Lower leg skin (tissue), 4 donors: ENCODE measurements at places on chromosomes 3 and 15. TPM values are rescaled to one million over a fixed set of nuclear protein-coding genes. Genes with fewer than 3 reads are reported as not detected.

Gene AMOTL2
- total RNA-seq = 123 TPM

DNA sequence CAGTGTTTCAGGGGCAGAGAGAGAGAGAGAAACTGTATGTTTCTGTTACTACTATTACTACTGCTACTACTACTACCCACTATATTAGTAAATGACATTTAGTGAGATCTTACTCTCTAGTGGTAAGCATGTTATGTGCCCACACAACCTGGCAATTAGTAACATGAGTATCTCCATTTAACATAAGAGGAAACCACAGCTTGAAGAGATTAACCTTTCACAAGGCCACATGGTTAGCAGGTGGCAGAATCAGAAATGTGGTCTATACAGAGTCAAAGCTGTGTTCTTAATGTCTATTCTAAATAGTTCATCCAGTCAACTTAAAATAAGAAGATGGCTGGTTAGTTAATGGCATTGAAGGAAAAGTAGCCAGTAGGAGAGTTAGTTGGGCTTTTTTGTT, 961.6 kb downstream of the MCTP2 start:
- DNase-seq = no peak

- no peak for DNase-seq
Measured at GRCh38 chr3:42102571-42102970, 11.4 kb downstream of the TRAK1 start.

- no peak for DNase-seq
Measured at GRCh38 chr15:43446344-43446743, 46.6 kb downstream of the TP53BP1 start.

DNA sequence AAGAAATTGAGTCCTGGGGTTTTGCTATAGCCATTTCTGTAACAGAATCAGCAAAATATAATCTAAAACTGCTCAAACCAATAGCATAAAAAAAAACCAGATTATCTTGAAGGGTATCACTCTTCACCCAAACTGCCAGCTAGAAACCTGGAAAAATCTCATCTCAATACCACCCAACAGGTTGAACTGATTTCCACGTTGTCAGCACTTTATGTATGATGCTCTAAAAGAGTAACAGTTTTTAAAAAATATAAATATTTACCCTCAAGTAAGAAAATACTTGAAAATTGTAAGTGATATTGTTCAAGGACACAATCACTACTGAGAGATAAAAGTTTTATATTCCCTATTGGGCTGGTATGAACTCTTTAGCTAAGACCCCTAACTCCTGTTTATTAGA, 451.3 kb downstream of the EPHA3 start:
- no peak for DNase-seq

Gene RYR3
- total RNA-seq = 1.6 TPM

DNA sequence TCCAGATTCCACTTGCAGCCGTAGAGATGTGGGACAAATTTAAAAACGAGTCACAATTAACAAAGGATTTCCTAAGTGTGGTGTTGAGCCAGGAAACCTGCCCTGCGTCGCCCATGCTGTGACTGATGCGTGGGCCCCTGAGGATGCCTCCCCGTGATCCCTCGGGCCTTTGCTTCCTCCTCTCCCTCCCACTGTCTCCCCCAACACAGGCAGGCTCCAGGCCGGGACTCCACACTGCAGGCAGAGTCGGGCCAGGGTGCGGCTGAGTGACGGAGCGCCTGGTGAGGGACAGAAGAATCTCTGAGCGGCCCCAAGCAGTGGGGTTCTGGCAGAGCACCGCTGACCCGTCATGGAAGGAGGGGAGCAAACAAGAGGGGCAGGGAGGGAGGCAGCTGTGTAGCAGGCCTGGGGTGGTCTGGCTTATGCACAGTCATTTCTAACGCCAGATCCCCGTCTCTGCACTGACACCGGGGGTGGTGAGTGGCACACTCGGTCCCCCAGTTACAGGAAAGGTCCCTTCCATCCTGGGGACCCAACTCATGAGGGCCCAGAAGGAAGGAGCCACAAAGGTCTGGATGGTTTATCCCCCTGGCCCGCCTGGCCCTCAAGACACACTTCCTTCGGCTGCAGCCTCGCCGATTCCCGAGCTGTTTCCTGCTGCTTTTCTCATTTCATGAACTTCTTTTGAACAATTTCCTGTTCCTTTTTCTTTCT, 91.0 kb downstream of the XXYLT1 start:
- DNase-seq = no peak

GRCh38 chr3:96959474-96959873, 145.1 kb downstream of the EPHA6 start:
- DNase-seq = no peak

DNA sequence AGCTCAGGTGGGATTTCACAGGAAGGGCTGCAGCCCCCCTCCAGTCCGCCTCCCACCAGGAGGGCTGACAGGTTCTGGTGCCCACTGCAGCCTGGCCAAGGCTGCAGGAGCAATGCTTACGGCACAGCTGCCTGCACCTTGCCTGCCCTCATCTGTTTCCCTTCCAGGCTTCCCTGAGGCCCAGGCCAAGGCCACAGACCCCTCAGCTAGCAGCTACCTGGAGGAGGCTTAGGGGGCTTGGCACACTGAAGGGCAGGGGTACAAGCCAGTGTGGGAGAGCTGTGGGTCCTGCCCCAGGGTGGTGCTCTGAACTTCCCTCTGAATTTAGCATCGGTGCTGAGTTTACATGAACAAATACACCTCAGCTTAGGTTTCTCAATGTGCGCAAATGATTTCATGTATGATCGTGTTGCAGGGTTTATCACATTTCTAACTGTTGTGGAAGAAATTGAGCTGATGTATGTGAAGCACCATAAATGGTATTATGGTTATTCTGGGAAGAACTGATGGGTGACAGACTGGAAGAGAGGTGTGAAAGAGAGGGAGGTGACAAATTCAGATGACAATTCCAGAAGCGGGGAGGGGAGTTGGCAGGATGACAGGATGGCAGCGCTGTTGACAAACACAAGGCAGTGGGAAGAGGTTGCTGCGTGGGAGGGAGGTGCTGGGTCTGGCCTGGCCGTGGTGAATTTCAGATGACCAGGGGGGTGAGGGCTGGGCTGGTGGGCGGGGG, 6.1 kb downstream of the RHCG start:
- DNase-seq = peak; percentile 72

DNA sequence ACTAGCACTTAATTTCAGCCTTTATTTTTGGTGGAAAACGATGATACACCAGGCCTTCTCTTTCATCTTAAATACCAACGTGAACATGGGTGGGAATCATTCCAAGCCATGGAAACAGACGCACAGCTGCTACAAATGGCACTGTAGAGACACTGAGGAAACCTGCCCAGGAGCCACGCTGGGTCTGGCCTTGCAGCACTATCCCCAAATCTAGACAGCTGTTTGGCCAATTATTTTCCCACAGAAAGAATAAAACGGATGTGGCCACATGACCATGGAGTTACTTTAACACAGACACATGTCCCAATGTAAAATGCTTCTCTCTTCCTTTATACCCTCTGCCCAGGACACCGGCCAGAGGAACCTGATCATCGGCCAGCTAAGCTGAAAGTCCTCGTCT, 83.6 kb upstream of the OCA2 start:
- no peak for DNase-seq

DNA sequence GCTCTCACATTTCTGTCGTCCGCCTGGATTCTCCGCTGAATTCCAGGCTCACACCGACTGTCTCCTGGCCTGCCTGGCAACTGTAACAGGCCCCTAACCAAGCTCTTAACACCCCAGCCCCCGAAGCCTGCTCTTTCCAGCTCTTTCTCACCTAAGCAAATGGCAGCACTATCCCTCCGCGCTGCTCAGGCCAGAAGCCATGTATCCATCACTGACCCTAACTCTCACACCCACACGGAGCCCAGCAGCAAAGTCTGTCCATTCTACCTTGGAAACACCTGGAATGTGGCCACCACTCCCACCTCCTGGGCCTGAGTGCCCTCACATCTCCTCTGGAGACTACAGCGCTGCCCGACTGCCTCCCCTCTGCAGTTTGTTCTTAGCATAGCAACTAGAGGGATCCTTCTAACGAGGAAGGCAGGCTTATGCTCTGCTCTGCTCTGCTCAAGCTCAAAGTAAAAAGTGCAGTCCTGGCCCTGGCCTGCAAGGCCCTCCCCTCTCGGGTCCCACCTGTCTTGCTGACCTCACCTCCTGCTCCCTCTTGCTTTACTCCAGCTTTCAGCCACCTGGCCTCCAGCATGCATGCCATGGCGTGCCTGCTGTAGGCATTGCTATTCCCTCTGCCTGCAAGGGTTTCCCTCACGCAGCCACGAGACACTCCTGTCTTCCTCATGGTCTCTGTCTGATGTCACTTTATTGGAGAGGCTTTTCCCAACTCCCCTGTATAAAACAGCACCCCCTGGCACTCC, 27.2 kb downstream of the FEM1B start:
- no peak for DNase-seq

- no peak for DNase-seq
Measured at GRCh38 chr3:53921296-53921695, 29.6 kb upstream of the SELENOK start.

DNA sequence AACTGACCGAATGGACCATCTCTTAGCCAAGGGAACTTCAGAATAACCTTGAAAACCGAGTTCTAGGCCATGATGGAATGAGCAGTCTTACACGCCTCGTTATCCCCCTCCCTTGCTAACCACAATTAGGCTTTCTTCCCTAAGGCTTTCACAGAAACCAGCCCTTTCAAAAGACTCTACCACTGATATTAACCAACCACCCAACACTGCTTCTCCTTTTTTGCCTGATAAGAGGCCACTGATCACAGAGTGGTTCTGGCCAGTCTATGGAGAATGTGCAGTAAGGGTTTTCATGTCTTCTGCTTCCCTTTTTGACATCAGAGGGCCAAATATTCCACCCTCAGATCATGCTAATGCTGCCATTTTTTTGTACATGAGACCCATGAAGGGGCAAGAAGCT, 59.3 kb downstream of the MCF2L2 start:
- DNase-seq = no peak

Gene MEGF11
- total RNA-seq = 6.2 TPM

DNA sequence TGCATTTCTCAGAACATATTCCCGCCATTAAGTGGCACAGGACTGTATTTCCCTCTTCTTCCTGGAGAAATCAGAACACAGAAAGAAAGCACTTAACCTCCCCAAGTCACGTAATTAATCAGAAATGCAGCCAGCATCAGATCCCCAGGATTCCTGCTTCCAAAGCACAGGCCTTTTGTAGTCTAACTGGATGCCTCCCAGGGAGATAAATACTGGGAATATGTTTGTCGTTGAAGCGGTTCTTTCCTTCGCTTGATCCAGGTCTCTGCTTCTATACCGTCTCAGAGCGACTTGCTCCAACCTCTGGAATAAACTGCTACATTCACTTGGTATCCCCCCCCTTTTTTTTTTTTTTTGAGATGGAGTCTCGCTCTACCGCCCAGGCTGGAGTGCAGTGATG, 198.6 kb downstream of the KBTBD8 start:
- DNase-seq = no peak

DNA sequence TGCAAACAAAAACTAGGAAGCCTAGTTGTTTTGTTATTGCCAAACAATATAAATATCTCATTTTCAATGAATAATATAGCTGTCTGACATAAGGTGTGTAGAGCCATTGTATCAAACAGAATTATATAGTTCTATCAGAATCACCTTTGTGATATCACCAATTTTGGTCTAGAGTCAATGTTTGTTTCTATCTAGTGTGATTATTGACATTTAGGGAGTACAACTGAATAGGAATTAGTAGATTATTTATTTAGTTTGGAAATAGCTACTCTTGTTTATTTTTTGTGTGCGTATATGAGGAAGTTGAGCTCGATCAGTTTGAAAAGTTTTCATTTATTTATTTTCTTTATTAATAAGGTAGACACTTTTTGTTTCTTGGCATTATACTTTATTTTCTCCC, 389.7 kb downstream of the NAALADL2 start:
- no peak for DNase-seq

Gene LOXL1
- total RNA-seq = 8.2 TPM

DNA sequence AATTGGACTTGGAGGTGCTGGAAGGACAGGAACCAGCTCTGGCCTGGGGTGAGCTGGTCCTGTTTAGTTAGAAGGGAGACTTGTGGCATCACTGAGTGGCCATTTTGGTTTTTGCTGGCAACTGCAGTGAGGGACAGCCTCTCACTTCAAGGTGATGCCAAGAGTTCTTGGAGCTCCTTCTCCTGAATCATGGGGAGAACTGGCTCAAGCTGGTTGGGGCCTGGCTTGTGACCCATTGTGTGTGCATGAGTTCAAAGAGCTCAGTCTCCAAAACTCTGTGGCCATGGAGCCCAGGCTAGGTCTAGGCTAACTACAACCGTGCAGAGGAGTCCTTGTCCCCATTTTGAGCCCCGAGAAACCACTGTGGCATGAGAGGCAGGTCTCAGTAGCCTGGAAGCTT, 60.1 kb upstream of the ZNF148 start:
- no peak for DNase-seq

Gene TATDN2
- 22.6 TPM for total RNA-seq

GRCh38 chr3:53830944-53831343, 15.3 kb downstream of the CHDH start:
- peak; percentile 80 for DNase-seq

Gene SLC9C1
- not detected for total RNA-seq
